Naive thymus-derived CD8-positive, alpha-beta T cell (primary cell): ENCODE measurements at places on chromosomes 16 and 17.

- DNase-seq: no peak
These were observed 39.8 kb upstream of the TMC5 start for GRCh38 chr16:19377864-19378263.

GRCh38 chr17:28345419-28346198 lies 10.0 kb downstream of the TNFAIP1 start:
- DNase-seq: no peak

DNA sequence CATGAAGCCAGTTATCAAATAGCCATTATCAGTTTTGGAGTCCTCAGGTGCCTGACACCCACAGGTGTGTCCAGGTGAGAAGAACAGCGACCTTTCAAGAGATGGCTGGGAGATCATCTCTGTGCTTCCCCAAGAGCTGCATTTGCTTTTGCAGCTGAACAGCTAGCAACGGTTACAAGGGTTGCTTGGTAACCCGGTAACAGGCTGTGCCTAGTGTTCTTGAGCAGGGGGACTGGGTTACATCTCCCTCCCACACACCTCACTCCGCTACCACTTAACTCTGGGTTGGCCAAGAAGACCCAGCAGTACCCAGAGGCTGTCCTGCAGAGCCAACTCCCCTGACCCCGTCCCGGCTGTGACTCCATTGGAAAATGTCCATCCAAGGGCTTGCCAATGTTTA lies 147.0 kb downstream of the SLC39A11 start:
- DNase-seq: no peak

DNA sequence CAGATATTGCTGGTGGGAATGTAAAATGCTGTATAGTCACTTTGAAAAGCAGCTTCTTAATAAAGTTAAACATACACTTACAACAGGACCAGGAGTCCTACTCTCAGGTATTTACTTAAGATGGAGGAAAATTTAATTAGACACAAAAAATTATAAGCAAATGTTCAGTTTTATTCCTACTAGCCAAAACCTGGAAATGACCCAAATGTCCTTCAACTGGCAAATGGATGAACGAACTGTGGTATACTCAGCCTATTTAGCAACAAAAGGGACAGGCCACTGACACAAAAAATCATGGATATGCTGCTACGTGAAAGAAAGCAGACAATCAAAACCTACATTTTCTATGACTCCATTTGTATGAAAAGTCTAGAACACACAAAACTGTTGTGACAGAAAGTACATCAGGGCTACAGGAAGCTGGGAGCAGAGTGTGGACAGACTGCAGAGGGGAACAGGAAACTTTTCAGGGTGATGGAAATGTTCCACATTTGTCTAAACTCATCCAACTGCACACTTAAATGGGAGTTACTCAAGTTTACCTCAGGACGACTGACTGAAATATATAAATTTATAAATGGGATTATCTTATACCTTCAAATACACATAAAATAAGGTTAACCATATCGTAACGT lies 49.3 kb upstream of the MNT start:
- no peak for DNase-seq

DNA sequence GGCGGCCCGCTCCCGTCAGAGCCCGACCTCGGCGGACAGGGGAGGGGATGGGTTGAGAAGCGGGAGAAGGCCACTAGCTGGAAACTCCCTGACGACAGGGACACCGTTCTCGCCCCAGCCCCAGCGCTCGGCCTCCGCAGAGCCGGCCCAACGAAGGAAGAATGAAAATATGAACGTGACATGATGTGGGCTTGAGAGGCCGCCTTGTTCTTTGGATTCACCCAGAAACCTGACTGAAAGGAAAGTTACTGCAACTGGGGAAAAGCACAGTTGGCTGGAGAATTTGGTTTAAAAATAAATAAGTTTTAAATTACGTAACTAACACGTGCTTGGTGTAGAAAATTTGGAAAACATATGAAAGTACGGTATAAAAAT lies 21.1 kb downstream of the NPTX1 start:
- DNase-seq: no peak

GRCh38 chr17:57121308-57122042 lies 36.4 kb downstream of the AKAP1 start:
- no peak for DNase-seq

DNA sequence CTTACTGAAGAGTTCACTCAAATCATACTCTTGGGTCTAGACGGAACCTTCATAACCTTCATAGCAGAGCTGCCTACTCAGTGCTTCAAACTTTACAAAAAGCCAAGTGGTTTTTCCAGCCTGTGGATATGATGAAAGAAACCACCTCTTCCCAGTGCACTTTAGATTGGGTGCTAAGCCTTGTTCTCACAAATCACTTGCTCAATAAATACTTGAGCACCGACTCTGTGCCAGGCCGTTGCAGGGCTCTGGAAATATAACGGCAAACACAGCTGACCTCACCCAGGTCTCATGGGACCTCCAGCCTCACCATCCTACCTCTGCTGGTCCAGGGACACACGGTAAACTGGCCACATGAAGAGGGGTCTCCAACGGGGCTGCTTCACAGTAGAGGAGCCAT lies 35.7 kb downstream of the CDRT4 start:
- DNase-seq: no peak

- peak; percentile 89 for DNase-seq
These were observed 1.4 kb downstream of the PRAC2 start for GRCh38 chr17:48724251-48725003.

DNA sequence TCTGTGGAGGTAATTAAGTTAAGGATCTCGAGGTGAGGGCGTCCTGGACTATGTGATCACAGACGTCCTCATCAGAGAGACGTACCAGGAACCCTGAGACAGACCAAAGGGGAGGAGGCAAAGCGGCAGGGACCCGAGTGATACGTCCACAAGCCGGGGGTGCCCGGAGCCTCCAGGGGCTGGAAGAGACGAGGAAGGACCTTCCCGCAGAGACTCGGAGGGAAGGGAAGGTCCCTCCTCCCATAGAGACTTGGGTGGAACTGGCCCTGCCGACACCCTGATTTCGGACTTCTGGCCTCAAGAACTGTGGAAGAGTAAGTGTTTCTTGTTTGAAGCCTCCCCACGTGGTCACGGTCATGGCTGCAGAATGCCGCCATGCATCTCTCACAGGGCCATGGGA lies 30.8 kb downstream of the LMF1 start:
- DNase-seq: no peak

- DNase-seq: no peak
These were observed 63.7 kb upstream of the LYRM9 start for GRCh38 chr17:27956601-27957445.

DNA sequence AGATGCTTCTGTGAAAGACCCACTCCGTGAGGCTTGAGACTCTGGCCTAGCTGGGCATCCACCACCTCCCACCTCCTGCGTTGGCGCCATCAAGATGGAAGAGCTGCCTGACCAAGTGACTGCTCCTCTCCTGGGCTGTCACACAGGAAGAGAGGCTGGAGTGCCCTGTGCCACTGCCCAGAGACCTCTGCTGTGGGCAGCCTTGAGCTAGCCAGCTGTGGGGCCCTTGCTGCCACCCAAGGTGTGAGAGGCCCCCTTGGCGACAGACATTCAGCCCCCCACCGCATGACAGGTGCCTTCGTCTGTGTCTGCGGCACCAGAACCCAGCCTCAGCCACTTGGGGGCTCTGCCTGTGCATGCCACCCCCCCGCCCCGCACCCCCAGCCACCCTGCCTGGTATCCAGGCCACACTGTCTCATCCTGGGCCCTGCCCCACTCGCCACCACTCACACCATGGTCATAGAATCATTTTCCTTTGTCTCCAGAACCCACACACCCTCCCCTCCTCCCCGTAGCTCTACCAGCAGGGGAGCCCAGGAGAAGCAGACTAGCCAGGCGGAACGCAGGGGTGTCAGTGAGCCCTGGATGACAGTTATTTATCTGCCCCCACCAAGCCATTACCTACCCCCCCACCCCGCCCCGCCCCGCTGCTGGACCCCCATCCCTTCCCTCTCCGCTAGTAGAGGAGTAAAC lies 120.9 kb upstream of the LHX1 start:
- no peak for DNase-seq

GRCh38 chr17:77893144-77894044 lies 65.1 kb upstream of the TNRC6C start:
- DNase-seq: no peak

GRCh38 chr17:28370744-28371103 lies 617 bp upstream of the VTN start:
- no peak for DNase-seq
